MG63 (cell line): ENCODE measurements at places on chromosomes 16 and 17. TPM values are rescaled to one million over a fixed set of nuclear protein-coding genes. Genes with fewer than 3 reads are reported as not detected.

The MYH1 gene
- not detected in 2 replicates for total RNA-seq

The NDUFAF8 gene
- 63.1 and 163 TPM in 2 replicates for total RNA-seq

The CES3 gene
- total RNA-seq: 1.3 and 1.9 TPM in 2 replicates

The GRAPL gene
- total RNA-seq: not detected in 2 replicates

The NETO2 gene
- total RNA-seq: 48.8 and 71.2 TPM in 2 replicates

The ARSG gene
- 2.3 and 3.0 TPM in 2 replicates for total RNA-seq

The IL17C gene
- not detected in 2 replicates for total RNA-seq

The CCL8 gene
- not detected in 2 replicates for total RNA-seq

The ASIC2 gene
- not detected in 2 replicates for total RNA-seq

The UQCRC2 gene
- total RNA-seq: 67.6 and 69.0 TPM in 2 replicates
